Uterus (tissue), 4 donors: ENCODE measurements at places on chromosomes 3 and 15.

DNA sequence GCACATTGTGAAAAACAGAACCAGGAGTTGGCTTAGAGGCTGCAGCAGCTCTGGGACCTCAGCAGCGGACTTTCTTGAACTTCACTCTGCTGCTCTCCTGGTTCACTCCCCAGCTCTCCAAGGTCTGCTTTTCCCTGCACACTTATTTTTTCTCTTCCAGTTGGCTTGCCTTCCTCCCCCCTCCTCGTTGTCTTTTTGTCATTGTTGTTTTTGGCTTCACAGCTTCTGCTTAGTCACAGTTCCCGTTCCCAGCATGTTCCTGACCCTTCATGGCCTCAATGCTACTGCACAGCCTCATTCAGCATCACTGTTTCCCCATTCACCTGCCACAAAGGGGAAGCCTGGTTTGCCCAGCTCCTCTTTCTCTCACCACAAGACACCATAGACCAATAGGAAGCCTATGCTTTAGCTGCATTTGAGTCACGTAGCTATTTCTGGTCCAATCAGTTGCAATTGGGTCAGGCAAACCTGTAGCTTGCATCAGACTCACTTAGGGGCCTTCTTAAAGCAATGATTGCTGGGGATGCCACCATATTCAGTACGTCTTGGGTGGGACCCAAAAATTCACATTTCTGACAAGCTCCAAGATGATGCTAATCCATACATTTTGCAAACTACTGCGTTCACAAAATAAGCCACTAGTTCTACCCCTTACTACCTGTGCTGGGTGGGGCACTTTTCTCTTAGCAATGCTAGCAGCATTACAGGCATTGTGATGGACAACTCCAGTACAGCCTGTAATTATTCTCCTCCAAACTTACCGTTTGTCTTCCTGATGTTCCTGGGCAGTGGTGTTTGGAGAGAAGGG is 7.8 kb upstream of the SUMF1 start:
- DNase-seq: no peak

GRCh38 chr3:51686512-51687215 is 15.6 kb downstream of the TEX264 start:
- DNase-seq: peak; percentile 62

GRCh38 chr3:65385805-65386204 is 652.9 kb downstream of the MAGI1 start:
- DNase-seq: no peak

- no peak for DNase-seq
These were observed 274.3 kb upstream of the BCHE start for GRCh38 chr3:166111562-166111961.

GRCh38 chr15:80234883-80235282 is 17.1 kb downstream of the CTXND1 start:
- DNase-seq: no peak

DNA sequence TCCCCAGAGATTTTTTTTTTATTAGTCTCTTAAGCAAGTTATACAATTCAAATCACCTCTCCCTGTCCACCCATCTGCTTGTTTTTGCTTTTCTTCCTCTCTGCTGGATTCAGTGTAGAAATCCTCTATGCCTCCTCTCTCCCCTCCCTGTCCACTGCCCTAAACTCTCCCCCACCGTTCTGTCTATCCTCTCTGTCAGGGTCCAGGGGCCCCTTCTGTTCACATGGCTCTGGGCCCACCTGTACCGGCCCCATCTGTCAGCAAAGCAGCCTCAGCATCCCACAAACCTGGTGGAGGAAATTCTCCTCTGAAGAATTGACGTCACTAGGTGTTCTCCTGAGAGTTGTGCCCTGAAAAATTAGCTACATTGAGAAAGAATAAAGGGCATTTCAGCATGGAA is 137.6 kb upstream of the CMC1 start:
- DNase-seq: no peak

DNA sequence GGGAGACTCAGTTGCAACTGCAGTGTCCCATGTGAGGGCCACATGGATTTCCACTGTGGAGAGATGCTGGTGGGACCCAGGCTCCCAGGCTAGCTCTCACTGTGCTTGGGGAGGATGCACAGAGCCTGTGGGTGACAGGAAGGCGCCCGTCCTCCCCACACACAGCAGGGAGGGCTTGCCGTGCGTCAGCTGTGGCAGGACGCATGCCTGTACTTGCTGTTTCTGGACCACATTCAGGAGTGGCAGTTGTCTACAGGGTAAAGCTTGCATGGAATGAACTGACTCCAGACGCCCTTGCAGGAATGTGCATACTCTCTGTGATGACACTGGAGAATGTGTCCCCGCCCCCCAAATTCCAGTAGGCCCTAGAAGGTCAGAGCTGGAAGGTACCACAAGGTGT is 63.8 kb upstream of the SNRPA1 start:
- no peak for DNase-seq
